GM13977 (cell line): ENCODE measurements at places on chromosomes 2 and 18.

DNA sequence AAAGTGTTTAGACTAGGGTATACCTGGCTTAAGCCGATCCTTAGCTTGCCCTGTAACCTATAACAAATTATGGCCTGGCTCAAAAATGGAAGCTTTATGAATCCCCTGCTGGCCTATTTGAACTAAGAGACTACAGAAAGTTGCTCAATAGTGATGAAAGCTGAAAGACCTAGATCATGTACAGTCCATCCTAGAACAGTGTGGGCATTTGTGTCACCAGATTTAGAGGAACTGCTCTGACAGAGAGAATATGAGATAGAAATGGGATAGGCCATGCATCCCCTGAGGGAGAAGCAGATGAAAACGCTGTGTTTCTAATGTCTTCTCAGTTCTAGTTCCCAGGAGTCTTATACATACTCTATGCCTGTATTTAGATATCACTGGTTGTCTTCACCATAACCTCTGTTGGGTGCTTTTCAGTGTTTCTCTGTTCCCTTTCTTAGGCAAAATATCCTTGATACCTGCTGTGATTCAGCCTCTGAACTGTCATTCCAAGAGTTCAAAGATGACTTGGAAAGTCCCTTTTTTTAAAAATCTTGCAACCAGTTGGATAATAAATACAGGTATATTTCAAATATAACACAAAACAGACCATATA is 246.9 kb upstream of the SLC39A10 start:
- peak; percentile 11 for DNase-seq

DNA sequence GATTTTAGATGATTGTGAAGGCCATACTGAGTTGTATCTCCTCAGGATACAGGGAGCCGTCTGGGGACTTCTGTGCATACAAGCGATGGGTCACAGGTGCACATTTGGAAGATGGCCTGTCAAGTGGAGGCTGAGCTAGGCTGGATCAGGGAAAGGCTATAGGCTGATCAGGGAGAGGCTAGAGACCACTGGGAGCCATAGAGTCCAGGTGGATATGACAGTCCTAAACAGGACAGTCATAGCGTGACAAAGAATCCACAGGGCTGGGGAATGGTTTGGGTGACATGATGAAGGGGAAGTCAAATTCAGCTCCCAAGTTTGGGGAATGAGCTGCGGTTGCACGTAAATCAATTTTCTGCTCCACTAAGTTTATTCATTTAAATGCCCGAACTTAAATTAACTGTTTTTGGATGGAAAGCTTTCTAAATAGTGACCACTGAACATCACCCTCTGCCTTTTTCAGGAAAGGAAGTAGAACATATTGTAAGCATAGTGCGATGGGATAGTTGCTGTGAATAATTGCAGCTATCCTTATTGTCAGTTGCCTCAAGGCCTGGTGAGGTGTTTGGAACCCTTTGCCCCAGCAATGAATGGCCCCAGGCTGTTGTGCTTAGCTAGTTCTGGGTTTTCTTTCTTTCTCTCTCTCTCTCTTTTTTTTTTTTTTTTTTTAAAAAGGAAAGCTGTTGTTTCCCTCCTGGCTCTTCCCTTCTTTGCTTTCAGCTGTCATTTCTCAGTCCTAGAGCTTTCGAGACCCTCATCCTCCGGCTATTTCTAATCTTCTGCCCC is 50.5 kb downstream of the KLHL29 start:
- no peak for DNase-seq

GRCh38 chr2:235500110-235500760 is 6.4 kb downstream of the AGAP1 start:
- DNase-seq, result no peak

DNA sequence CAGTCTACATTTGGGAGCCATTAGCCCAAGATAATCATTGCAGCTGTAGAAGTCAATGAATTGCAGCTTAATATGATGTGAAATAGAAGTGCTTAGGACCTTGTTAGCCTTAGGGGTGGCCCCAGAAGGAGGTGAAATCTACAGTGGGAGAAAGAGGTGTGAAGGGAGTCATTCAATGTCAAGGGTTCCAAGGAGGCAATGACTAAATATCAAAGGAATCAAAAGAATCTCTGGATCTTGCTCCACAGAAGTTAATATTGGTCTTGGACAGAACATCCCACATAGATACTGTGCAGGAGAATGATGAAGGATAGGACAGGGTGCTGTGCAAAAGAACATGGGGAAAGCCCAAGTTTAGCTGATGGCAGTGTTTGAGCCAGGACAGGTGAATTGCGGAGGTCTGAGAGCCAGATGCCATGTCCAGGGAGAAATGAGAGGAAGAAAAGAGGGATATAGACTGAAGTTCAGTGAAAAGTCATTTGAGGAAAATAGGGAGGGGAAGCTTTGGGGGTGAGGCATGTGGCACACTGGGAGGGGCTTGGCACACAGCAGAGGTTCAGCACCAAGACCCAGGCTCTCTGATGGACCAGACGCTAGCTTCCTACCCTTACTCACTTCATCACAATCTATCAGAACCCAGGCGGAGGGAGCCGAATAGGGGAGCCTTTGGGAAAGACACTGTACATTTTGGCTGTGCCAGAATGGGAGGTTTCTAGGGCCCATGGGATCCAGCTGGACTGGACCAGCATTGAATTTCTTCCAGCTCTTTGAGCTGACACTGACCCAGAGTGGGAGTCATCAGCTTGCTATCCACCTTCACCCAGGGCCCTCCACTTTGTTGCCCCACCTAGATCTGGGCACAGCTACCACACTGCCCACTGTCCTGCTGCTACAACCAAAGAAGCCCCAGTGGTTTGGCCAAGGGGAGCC is 2.2 kb downstream of the IL1F10 start:
- DNase-seq, result no peak

DNA sequence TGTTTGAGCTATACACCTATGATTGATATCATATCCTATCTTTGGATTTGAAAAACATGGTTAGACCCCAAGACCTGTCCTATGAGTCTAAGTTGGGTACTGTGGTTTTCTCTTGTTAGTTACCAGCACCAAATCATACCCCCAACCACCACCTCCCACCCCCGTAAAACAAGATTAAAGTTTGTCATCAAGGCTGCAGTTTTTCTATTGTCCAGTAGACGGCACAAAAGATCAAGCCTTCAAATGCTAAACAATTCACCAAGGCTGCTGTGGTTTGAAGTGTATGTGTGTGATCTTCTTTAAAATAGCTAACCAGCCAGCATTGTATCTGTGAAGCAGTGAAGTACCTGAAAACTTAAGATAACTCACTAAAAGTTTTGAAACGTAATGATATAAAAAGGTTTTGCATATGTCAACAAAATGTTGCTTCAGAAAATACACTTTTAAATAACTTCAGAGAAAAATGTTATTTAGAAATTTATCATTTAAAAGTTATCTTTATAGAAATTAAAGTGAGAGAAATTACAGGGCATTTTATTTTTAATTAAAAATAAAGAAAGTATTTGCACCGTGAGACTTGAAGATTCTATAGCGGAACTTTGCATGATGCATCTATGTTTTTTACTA is 5.8 kb upstream of the MEIS1 start:
- DNase-seq, result no peak

DNA sequence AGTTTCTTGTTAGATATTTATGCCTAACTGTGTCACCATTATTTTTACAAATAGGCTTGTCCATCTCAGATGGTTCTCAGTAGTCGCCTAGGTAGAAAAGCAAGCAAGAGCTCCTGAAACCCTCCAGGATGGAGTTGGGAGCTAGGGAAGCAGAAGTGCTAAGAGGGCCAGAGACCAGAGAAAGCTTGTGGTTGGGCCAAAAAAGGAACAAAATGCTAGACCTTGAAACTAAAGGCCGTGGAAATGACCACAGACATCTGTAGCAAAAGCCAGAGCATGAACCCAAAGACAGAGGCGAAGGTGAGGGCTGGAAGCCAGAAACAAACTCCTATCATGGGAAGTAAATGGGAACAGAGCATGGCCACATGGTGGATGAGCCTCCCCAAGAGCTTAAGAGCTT is 29.9 kb upstream of the RMDN2 start:
- no peak for DNase-seq

DNA sequence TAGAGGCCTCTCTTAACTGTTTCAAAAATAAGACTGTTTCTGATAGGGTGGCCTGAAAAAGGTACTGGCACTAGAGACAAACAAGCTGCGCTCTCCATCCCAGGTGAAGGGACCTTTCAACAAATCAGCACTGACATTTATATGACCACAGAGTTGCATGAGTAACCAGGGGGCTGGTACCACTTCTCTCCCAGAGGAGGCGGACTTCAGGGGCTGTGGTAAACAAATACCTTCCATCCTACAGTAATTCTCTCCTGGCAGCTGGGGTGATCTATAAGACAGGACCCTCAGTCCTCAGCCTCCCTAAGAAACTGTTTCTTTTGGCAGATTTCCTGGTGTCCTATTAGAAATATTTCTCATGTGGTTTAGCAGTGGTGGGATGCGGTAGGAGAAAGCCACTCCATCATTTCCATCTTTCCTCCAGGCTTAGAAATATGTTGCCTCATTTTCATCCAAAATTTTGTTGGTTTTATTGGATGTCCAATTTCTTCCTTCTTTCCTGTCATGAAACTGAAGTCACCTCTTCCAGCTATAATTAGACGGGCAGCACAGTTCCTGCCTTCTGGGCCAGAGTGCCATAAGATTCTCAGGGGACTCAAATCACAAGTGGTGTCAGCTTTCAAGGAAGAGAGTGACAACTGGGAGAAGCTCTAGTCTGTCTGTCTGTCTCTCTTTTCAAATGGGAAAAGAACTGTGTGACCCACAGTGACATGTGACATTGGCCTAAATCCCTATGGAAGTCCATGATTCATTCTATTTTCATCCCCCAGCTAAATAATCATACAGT is 96.4 kb downstream of the CYRIA start:
- DNase-seq, result no peak

GRCh38 chr2:6876309-6876708 is 1.3 kb upstream of the RSAD2 start:
- DNase-seq, result no peak

DNA sequence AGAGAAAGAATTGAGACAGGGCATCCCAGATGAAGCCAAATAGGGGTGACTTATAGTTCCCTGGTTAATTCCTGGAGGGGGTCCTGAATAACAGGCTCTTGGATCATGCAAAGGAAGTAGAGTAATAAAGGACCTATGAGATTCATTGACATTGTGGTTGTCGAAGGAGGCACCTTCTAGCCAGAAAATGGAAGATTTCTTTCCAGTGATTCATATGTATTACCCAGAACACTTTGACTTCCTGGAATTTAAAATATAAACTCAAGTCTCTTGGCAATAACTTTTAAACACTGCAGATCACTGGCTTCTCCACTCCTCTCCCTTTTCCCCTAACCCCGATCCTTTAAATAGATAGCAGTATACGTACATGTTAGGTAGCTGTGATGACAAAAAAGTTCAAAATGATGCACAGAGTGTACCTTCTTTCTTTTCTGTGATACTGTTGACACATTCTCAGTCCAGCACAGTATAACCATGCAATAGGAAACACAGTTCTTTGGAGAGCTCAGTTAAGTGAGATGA is 211.8 kb downstream of the LTBP1 start:
- no peak for DNase-seq

GRCh38 chr2:234596696-234597575 is 100.1 kb upstream of the ARL4C start:
- DNase-seq, result no peak
